ENCODE measurements at places on chromosomes 5 and 9. TPM values are rescaled to one million over a fixed set of nuclear protein-coding genes. Genes with fewer than 3 reads are reported as not detected.

Gene SPATA31D4
- not detected for polyA plus RNA-seq

Gene C9orf57
- polyA plus RNA-seq: 0.60 TPM

Gene PIP5KL1
- not detected for polyA plus RNA-seq

Gene TCOF1
- polyA plus RNA-seq: 26.4 TPM

Gene AJM1
- polyA plus RNA-seq: 6.7 TPM

Gene TMEM161B
- 5.5 TPM for polyA plus RNA-seq

Gene SLC36A2
- not detected for polyA plus RNA-seq

Gene MAML1
- 15.8 TPM for polyA plus RNA-seq

Gene NR6A1
- polyA plus RNA-seq: 0.60 TPM

Data from sigmoid colon (tissue), 7 donors.